ENCODE measurements at places on chromosomes 2 and 18.

- DNase-seq: no peak
Measured at GRCh38 chr18:27608742-27609141, 423.6 kb upstream of the CHST9 start.

GRCh38 chr18:58235001-58235436 is 191.0 kb downstream of the NEDD4L start:
- DNase-seq: no peak

- no peak for DNase-seq
Measured at GRCh38 chr18:48777744-48778116, 173.0 kb downstream of the SMAD7 start.

DNA sequence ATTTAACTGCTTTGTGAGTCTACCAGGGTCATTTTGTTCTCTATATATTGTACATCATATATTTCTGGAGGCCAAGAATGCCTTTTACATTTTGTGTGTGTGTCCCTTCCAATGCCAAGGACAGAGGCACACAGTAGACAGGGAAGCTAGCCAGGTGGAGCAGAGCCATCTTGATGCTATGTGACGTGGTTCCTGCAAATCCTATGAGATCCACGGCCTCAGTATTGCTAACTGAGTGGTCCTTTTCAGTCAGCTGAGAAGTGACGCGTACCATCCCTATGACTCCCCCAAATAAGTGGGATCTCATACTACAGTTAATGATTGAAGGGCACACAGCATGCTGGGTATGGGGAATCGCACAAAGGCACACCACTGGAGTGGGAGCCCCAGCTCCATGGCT is 27.3 kb downstream of the CCDC141 start:
- no peak for DNase-seq

GRCh38 chr2:71157124-71157793 is 26.8 kb downstream of the MPHOSPH10 start:
- DNase-seq: peak; percentile 66

GRCh38 chr2:183799761-183800160 is 675.5 kb downstream of the NUP35 start:
- DNase-seq: no peak

- DNase-seq: no peak
Measured at GRCh38 chr2:138877421-138877820, 97.2 kb upstream of the NXPH2 start.

DNA sequence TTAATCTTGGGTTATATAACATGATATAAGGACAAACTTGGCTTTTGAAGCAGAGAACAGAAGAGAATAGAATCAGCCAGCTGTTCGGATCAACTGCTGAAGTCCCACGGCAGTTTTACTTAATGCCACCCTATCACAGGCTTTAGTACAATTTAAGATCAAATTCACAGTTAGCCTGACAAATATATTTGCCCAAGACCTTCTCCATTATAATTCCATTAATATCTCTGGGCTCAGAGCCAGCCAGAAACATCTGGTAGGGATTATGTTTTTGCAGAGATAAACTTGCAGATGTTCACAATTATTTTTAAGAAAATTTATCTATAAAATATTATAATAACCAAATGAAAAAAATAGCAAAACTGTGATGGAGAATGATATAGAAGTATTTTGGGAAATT is 381.4 kb downstream of the RAD51AP2 start:
- DNase-seq: no peak

- DNase-seq: no peak
Measured at GRCh38 chr2:23492337-23492675, 107.3 kb downstream of the KLHL29 start.

GRCh38 chr2:140596447-140596846 is 1534.4 kb downstream of the LRP1B start:
- DNase-seq: no peak

DNA sequence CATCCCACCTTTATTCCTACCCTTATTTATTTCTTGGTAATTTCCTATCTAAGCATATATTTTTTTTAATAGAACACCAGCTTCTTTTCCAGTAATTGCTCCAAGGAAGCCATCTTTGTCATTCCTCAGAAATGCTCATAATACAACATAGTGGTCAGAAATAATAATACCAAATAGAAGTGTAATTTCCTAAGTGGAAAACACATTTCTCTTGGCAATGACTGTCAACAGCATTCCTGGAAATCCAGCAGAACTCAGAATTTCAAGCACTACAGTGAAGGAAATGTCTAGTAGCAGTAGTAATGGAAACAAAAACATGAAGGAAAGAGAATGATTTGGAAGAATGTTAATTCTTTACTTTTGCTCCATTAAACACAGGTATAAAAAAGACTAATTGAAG is 56.6 kb downstream of the GDF7 start:
- DNase-seq: no peak

- DNase-seq: no peak
Measured at GRCh38 chr2:69742322-69742952, 503 bp downstream of the ANXA4 start.

- DNase-seq: no peak
Measured at GRCh38 chr18:32095192-32095899, 3.7 kb downstream of the RNF138 start.

DNA sequence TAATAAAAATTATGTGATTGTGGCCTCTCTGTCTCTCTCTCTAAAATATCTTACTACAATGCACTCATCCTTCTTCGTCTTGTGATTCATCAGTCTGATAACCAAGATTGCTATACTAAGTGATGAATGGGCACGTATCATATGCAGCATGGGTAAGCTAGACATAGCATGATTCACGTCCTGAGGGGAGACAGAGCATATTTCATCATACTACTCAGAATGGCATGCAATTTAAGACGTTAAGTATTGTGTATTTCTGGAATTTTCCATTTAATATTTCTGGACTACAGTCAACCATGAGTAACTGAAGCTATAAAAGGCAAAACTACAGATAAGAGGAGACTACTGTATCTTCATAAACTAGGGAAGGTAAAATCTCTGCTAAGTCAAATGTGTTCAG is 97.0 kb upstream of the CD226 start:
- DNase-seq: no peak

DNA sequence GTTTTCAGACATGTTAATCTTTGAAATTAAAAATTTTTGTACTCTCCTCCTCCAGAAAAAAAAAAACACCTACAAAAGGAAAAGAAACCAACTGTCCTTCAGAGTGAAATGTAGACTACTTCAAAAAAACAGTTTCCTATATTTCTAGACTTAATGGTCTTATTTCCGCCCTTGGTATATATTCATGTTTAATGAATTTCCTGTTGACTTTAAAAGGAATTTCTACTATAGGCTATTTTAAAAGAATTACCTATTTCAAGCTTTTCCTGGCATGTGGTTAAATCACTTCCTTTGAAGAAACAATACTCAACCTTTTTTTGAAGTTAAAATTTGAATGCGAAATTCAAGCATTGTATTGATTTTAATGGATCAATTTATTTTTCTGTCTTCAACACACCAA is 29.2 kb downstream of the GULP1 start:
- DNase-seq: no peak

DNA sequence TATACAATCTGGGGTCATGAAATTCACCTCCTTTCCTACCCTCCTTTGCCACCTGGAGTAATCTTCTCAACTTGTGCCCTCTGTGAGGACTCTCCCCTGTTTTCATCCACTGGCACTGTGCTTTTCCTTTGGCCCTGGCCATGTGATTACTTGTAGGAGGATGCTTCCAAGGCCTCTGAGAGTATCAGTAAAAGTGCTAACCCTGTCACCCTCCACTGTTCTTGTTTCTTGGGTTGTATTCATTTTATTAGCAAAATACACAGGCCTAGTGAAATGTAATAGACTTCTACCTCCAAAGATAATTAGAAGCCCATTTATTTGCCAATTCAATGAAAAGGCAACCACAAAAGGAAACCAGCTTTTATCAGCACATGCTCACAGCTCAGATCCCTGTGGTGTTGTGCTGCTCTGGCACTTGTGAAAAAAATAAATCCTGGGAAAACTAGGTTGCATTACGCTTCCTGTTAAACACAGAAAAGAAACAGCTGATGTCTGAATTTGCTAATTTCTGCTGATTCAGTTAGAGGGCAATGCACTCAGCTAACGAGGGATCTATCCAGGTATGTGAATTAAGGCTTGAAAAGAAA is 357.5 kb upstream of the ETAA1 start:
- no peak for DNase-seq

- no peak for DNase-seq
Measured at GRCh38 chr2:197145471-197146056, 165.0 kb downstream of the ANKRD44 start.

GRCh38 chr2:239220981-239221396 is 179.8 kb downstream of the HDAC4 start:
- DNase-seq: no peak

- DNase-seq: no peak
Measured at GRCh38 chr2:174332217-174332963, 2.4 kb upstream of the SP9 start.

DNA sequence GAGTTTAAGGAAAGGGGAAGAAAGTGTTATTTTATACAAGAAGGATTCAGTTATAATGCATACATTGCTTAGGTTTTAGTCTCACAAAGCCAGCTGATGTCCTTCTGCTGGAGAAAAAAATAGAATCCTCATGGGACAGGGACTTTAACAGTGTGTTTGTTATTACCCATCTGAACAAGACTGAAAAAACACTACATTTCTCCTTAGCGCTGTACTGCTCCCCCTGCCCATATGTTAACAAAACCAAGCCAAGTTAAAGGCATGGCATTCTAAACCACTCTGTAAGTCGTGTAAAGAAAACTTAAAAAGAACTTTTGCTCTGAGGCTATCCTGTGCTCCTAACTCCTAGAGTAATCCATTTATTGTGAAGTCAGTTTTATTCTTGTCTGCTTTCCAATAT is 102.6 kb upstream of the NYAP2 start:
- no peak for DNase-seq
